ENCODE measurements at places on chromosomes 4 and X.

GRCh38 chrX:107773206-107773605, 2.4 kb downstream of the TSC22D3 start:
- DNase-seq = no peak

DNA sequence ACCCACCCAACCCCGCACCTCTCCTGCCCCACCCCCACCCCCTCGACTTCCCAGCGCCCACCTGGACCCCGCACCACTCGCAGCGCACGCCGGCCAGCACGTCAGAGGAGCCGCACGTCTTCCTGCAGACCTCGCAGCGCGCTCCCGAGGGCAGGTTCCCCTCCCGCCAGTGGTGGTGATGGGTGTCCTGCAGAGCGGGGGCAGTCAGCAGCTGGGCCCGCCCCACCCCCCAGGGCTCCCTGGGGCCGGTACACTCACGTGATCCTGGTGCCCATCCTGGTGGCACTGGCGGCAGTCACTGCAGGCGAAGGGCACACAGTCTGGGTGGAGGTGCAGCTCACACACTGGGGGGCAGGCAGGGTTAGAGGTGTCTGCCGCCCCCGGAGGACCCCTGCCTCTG, 5.1 kb downstream of the DGKQ start:
- DNase-seq = no peak

GRCh38 chr4:37876156-37876555, 14.7 kb upstream of the TBC1D1 start:
- DNase-seq = no peak

GRCh38 chr4:8379281-8379680, 61.2 kb downstream of the ACOX3 start:
- no peak for DNase-seq

DNA sequence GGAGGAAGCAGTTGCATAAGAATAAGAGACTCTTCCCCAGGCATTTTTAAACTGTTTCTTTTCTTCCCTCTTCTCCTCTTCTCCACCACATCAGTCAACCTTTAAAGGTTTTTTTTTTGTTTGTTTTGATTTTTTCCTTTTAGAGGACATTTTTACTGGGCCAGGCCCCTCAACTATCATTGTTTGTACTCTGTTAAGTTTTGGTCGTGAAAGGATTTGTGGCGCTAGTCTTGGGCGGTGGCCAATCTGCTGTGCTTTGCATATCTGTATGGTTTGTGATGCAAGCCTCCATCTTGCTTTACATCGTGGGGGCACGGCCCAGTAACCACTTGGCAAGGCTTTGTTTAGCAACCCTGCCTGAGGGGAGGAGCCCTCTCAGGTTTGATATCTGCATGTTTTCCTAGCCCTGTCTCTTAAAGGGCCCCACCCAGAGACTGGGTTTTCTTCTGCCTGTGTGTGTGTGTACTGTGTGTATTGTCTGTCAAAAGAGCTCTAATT, 101.9 kb upstream of the SLITRK2 start:
- DNase-seq = no peak

DNA sequence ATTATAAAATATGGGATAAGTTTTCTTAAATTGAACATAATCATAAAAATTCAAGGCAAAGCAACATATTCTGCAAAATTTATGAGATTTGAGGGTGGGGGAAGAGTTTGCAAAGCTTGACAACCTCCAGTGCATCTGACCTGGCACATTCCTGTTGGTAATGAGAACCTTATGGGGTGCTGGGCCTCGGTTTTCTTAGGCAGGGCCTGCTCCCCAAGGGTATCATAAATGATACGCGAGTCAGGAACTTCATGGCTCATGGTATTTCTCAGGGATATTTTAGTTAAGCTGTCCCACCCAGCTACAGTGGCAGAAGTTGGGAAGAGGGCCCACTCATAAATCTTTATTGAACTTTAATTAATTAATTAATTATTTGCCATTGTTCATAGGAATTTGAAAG, 13.2 kb downstream of the AFF2 start:
- no peak for DNase-seq

- no peak for DNase-seq
Observed at GRCh38 chr4:24589448-24589847, 5.1 kb upstream of the DHX15 start.

- no peak for DNase-seq
Observed at GRCh38 chrX:87434618-87435017, 83.0 kb upstream of the KLHL4 start.

GRCh38 chrX:153886915-153887314, 942 bp upstream of the L1CAM start:
- DNase-seq = no peak

- no peak for DNase-seq
Observed at GRCh38 chrX:12421918-12422317, 283.6 kb downstream of the FRMPD4 start.

- DNase-seq = no peak
Observed at GRCh38 chrX:150032742-150033141, 94.5 kb upstream of the EOLA2 start.

DNA sequence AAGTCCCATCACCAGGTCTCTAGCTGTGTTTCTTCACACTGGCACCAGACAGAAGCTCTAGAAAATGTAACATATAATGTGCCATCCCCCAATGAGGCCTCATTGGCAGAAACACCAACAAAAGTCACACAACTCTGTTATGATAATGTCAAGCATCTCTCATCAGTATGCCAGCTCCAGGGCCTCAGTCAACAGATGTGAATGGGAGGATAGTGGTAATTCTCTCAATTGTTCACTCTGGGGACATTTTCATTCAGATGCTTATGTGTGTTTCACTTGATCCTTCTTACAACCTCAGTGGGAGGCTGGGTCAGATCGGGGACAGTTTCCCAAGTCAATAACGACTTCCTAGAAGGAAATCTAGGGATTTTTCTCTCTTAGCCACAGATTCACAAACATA, 57.5 kb upstream of the SCOC start:
- DNase-seq = no peak

- DNase-seq = no peak
Observed at GRCh38 chrX:115410731-115411428, 121.4 kb downstream of the LUZP4 start.

DNA sequence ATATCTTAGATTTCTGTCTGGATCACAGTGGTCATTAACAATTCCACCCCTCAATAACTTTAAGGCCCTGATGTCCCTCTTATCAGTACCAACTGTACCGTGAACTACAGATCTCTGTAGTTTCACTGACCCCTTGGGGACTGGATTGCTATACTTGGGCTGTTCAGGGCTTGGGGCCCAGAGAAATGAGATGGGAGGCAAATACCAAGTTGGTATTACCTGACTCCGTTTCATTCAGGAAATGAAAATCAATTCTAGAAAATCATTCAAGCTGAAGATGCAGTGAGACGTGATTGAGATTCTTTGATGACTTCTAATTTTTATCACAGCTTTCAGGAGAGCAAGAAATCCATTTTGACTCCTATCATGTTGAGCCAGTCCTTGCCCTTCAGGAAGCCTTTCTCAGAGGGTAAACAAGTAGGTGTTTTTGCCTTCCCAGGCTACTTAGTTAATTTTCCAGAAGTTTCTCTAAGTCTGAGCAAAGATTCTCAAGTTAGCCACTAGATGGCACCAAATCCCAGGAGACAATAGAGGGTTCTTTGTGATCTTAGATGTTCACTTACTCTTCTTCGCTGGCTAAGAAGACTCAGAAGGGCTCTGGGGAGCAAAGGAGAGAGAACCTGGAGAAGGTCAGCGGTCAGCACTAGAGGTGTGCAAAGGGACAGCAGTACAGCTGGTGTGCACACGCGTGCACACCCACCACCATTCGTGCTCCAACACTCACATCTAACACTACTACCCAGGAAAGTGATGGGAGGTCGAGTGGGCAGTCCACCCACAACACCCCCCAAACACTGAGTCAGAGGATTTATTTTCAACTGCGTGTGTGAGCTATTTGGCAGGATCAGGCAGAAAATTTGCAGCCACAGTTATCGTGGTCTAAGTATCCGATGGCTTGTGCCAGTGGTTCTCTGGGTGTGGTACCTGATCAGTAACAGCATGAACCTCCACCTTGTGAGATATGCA, 7.4 kb downstream of the HNRNPH2 start:
- no peak for DNase-seq

GRCh38 chrX:150504397-150505182, 63.8 kb upstream of the MTM1 start:
- no peak for DNase-seq

DNA sequence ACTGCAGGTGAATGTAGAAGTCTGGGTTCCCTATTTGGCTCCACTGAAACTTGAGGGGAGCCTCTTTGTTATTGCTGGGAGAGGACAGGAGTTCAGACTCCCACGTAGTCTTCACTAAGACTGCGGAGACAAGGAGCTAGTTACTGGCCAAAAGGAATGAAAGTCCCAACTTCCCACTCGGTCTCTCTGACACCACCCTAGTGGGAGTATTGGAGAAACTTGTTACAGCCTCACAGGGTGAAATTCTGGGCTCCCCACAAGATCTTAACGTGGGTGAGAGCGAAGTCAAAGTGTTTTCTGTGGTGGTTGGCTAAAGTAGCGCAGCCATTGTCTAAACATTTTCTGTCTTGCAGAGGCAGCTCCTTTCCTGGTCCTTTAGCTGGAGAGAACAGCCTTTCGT, 13.5 kb downstream of the MYOZ2 start:
- no peak for DNase-seq

- DNase-seq = no peak
Observed at GRCh38 chrX:69323786-69324720, 158.8 kb upstream of the PJA1 start.

GRCh38 chrX:138794246-138794645, 82.7 kb upstream of the FGF13 start:
- DNase-seq = no peak

- DNase-seq = no peak
Observed at GRCh38 chrX:8090906-8091305, 80.2 kb downstream of the VCX2 start.

GRCh38 chr4:186416451-186417060, 138.8 kb downstream of the MTNR1A start:
- no peak for DNase-seq

DNA sequence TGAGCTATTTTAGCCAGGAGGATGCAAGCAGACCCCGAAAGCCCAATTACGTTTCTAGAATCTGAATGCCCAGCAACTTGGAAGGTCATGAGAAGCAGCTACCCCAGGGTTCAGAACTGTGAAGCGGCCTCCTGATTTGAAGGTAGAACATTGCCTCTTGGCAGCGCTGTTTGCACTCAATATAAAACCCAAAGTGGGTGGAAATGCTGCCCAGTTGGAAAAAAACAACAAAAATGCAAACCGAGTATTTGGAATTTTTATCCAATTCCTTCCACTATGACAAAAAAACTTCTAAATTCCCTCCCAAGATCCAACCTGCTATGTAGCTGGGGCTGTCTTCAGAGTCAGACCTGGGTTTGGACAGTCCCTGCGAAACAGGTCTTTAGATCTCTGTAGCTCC, 103.3 kb upstream of the RBPJ start:
- no peak for DNase-seq

DNA sequence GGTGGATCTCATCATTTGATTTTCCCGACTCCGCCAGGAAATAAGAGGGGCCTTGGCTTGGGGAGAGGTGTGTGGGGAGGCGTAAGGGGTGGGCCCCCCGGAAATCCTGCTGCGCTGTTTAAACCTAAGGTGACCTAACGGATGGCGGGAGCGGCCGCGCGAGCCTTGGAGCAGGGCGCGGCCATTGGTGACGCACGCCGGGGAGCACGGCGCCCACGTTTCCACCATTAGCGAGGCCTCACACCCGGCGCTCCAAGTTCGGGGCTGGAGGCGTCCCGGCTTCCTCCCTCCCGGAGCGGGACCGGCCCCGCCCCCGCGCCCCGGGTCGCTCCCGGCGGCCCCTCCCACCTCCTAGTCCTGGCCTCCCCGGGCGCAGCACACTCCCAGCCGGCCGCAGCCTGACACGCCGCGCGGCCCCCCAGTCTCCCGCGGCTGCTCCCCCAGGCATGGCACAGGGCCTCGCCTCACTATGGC, at the start of gene SMS:
TSS of gene SMS (plus strand) at position 354 of the 474 bp plus-strand sequence. CDS start at position 470, 116 bp downstream.
- DNase-seq = peak; percentile 23

GRCh38 chrX:107556967-107557366, 71.3 kb upstream of the PRPS1 start:
- DNase-seq = no peak

DNA sequence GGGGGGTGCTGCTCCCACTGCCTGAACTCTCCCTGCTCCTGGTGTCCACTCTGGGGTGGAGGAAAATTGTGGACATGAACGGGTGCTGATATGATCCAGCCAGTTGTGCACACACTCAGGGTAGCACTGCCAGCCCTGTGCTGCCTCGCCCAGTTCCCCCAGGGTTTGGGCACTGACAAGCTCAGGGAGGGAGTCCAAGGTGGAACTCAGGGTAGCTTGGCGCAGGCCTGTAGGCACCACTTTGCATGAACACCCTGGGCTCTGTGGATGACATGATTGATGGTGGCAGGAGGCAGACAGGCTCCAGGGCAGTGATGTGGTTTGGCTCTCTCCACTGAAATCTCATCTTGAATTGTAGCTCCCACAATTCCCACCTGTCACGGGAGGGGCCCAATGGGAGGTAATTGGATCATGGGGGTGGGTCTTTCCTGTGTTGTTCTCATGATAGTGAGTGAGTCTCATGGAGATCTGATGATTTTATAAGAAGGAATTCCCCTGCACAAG, 572.0 kb upstream of the PABPC4L start:
- DNase-seq = no peak

- DNase-seq = no peak
Observed at GRCh38 chrX:69991685-69992084, 58.1 kb downstream of the AWAT2 start.

- DNase-seq = no peak
Observed at GRCh38 chr4:80340036-80340435, 4.5 kb downstream of the CFAP299 start.

DNA sequence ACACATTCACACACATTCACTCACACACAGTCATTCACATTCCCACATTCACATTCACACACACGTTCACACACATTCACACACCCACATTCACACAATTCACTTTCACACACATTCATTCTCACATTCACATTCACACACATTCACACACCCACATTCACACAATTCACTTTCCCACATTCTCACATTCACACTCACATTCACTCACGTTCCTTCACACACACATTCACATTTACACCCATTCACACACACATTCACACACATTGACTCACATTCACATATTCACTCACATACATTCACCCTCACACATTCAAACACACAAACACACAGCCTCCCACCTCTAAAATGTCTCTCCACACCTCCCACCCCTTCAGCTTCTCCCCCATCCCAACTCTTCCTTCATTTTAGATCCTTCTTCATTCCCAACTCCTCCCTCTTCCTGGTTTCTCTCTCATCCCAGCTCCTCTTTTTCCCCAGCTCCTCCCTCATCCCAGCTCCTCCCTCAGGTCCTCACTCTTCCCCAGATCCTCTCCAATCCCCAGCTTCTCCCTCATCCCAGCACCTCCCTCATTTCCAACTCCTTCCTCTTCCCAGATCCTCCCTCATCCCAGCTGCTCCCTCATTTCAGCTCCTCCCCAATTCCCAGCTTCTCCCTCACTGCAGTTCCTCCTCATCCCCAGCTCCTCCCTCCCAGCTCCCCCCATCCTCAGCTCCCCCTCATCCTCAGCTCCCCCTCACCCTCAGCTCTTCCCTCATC, 111.0 kb downstream of the FAM53A start:
- no peak for DNase-seq

GRCh38 chr4:133493776-133494175, 344.7 kb downstream of the PCDH10 start:
- no peak for DNase-seq

All from stimulated activated CD8-positive, alpha-beta memory T cell treated with anti-CD3 and anti-CD28 coated beads, Interleukin-15, amount 100 ng/mL, for 24 hours (primary cell).